ENCODE measurements at places on chromosomes 3 and 15.

GRCh38 chr3:101725194-101725889 lies 928 bp downstream of the CEP97 start:
- DNase-seq: peak; percentile 41

GRCh38 chr3:134527538-134528186 lies 41.8 kb downstream of the CEP63 start:
- DNase-seq: no peak

- no peak for DNase-seq
Measured at GRCh38 chr3:12321015-12321414, 32.1 kb downstream of the PPARG start.

- no peak for DNase-seq
Measured at GRCh38 chr3:130825762-130826299, 68.1 kb upstream of the ATP2C1 start.

GRCh38 chr15:39075311-39075710 lies 505.6 kb upstream of the THBS1 start:
- no peak for DNase-seq

GRCh38 chr3:134833453-134834163 lies 38.5 kb downstream of the EPHB1 start:
- DNase-seq: no peak

DNA sequence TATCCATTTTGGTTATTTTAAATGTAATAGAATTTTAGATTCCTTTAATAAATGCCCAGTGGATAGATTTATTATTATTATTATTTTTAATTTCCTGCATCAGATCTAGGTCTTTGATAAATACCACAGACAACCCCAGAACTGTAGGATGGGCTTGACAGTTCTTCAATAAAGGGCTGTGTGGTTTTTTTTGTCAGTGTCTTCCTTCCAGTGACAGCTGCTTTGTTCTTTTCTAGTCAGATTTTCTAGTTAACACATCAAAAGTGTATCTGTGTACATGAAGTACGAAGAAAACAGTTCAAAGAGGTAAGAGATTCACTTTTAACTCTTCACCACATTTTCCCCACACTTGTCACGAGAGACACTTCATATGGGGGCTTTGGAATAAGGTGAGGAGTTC lies 120.3 kb downstream of the SAMMSON start:
- DNase-seq: no peak

GRCh38 chr15:73818308-73818985 lies 54.9 kb upstream of the TBC1D21 start:
- DNase-seq: no peak

DNA sequence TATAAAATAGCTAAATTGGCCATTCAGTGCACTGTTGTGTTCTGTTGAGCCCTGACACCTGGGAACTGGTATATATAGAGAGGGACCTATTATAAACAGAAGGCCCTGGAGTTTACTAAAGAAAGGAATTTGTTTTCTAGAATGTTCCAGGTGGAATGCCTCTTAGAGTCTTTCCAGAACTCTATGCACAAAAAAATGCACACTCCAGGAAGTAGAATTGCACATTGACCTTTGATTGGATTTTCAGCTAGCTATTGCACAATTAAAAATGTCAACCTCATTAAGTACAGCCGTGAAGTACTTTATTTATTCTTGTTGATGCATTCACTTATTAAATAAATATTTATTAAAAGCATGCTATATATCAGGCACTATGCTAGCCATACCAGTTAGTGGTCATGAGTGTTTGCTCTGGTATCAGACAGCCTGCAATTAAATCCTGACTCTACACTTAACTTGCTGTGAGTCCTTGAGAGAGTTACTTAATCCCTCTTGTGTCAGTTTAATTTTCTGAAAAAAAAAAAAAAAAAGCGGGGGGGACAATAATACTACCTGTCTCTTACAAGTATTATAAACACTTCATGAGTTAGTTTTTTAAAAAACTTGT lies 40.8 kb downstream of the NDUFB4 start:
- DNase-seq: no peak

DNA sequence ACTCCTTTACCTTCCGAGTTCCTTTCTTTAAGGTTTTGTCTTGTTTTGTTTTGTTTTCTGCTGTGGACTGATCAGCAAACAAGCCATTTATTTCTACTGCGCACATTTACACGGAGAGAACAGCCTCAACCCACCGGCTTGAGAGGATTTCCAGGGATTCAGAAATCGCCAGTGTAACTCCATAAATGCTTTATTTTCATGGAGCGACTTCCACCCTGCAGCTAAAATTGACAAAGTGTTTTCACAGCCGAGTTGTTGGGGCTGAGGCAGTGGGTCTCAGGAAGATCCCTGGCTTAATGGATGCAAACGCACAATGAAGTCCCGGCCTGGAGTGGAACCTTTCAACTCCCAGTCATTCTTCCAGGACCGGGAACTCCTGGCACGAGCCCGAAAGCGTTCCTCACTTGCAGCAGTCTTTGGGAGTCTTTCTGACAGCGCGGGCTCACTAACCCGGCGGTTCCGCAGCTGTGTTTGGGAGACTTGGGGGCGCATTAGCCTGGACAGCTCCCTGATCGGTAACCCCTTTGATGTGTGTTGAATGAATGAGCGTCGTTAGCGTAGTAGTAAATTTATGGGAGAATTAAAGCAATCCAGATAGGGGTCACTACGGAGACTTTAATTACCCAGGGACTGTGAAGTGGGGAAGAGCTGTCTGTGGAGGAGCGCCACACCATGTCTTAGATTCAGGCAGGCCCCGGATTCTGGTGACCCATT lies 785 bp upstream of the MYRIP start:
- no peak for DNase-seq

DNA sequence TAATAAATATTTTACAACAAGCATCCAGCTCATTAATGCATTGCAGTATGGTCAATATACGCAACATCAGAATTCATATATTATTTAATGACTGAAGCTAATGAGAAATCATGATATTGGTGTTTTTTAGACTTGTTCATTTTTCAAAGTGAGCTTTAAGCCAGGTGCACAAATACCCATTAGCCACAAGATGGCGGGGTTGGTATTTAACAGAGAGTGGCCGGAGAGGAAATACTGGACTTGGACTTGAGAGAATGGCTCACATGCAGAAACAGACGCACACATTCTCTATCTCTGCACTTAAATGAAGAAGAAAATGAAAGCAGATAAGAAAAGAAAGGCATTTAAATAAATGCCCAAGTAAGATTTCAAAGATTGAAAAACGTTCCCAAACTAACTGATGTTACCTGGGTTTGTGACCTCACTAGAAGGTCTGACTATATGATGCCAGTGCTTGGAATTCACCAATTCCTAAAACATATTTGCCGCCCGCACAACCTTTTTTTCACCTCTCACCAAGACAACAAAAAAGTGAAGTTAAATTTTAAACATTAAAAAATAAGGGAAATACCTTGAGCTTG lies 21.2 kb upstream of the CRBN start:
- peak; percentile 14 for DNase-seq
